GM13977 (cell line): ENCODE measurements at places on chromosomes 7 and 10.

GRCh38 chr7:159040912-159041711 is 103.6 kb downstream of the VIPR2 start:
- no peak for DNase-seq

DNA sequence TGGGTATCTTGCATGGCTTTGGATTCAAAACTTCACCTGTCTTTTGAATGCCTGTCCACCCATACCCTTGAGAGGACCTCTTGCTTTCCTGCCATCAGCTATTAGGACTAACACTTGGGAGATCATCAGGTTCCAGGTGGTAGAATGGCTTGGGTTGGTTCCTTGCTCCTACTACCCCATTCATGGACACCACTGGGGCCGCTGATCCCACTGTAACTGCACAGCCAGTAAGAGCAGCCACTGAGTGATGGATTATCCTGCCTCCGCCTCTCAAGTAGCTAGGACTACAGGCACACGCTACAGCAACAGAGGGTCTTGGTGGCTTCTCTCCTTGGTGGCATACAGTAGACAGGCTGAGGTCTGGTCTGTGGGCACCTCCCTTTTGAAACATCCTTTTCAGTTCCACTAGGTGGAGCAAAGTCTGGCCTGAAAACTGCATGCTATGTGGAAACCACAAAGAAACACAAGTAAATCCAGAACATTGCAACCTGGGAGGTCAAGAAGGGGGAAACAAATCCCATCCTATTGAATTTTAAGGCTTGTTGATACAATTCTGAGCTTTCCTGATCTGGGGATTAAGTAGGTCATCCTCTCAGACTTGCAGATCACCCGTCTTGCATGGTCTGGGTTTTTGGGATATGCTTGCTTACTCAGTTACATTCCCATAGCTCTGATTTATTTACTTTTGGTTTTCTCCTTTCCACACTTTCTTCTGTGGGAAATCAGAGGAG is 9.4 kb downstream of the WBP1L start:
- peak; percentile 45 for DNase-seq

- no peak for DNase-seq
Observed at GRCh38 chr10:38007551-38007950, 2.9 kb upstream of the ZNF33A start.

DNA sequence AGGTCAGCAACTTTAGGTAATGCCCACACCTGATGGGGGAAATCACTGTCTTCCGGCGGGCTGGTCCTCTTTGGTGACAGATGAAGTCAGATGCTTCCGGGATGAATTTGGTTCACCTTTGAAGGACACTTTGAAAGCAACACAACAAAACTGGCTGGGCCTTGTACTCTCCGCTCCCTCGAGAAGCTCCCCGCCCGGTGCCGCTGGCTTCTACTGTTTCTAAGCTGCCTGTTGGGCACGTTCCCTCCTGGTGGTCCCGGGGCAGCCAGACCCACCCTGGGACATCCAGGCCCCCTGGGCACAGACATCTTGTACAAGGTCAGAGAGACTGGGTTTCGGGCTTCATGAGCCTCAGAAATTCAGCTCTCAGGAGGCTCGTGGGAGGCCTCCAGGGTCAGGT is 452.3 kb downstream of the DNAJB6 start:
- DNase-seq, result no peak

- no peak for DNase-seq
Observed at GRCh38 chr7:46285878-46286277, 364.8 kb upstream of the IGFBP3 start.

DNA sequence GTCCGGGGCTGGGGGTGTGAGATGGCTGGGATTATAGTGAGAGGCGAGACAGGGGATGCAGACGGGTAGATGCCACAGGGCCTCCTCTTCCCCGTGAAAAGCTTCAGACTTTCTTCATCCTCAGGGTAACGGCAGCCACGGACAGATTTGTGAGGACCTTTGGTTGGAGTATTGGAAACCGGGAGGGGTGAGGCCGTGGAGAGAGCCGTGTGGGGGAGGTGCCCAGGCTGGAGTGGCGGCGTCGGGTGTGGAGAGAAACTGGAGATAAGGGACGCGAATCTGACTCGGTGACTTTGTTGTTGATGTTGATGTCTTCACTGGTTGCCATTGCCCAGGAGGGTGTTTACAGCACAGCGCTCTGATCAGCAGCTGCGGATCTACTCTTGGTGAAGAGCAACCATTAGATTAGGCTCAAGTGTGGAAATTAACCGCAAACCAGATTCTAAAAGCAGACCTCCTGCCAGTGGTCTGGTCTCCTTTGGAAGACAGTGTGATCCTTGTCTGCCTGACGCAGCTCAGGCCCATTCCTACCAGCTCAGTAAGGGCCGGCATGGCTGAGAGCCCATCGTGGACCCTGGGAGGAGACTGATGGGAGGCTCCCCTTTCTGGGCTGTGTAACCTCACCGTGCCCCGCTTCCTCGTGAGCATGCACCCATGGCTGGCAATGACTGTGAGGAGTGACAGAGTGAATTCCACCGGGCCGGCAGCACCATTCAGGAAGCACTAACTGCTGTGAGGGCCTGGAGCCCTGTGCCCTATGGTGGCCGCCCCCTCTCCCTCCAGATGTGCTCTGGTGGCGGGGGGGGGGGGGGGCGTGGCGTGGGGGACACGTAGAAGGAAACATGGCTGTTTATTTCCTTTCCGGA is 90.3 kb downstream of the INPP5A start:
- DNase-seq, result peak; percentile 55

DNA sequence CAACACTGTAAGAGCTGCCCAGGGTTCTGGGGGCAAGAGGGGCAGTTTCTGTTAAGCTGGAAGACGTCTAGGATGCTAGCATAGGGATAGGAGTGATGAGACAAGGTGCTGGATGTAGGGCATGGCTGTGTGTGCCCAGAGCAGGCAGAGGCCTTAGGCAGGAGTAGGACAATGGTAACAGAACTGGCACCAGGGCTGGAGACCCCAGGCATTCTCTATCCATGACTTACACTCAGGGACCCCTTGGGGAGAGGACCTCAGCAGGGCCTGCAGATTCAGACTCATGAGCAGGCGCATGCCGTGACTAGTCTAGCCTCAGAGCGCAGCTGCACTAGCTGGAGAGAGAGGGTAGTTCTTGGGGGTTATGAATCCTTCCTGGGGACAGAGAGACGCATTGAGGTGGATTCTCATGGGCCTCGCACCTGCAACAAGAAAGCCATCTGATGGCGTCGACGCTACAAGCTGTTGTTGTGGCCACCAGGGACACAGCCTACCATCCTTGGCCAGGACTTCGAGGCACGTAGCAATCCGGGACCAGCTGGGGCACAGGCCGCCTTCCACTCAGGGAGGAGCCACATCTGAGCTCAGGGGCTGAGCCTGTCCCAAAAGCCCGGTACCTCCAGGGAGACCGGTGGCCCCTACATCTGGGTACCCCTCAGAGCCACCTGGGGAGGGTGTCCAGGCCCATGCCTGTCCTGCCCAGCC is 474.1 kb downstream of the PTPRN2 start:
- no peak for DNase-seq

GRCh38 chr10:56622335-56622973 is 261.4 kb upstream of the ZWINT start:
- peak; percentile 17 for DNase-seq

DNA sequence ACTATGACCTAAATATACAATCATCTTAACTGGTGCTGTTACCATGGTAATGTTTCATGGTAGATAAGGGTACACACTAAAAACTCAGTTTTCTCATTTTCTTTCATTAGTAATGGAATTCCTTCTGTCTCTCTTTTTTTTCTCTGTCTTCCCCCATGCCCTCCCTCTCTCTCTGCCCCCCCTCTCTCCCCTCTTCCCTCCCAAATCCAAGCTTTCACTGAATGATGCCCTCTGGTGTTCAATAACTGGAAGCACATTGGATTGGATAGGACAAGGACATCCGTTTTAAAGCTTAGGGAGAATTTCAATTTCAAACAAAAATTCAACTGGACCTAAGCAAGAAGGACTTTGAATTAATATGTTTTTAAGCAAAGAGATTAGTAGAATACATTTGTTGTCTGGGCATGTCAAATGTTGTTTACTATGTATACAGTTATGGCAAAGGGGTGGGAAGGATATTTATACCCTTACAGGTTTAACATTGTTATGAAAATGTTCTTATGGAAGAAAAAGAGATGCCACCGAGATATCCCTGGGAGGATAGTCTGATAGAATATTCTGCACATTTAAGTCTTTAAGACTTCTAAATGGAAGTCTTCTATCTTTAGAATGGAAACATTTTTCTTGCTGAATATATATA is 6.1 kb downstream of the CHRM2 start:
- DNase-seq, result no peak

GRCh38 chr10:111967547-111967946 is 216.0 kb downstream of the GPAM start:
- no peak for DNase-seq

GRCh38 chr10:52752801-52753445 is 19.7 kb downstream of the MBL2 start:
- no peak for DNase-seq

GRCh38 chr10:35225204-35225603 is 98.6 kb downstream of the CREM start:
- DNase-seq, result no peak

DNA sequence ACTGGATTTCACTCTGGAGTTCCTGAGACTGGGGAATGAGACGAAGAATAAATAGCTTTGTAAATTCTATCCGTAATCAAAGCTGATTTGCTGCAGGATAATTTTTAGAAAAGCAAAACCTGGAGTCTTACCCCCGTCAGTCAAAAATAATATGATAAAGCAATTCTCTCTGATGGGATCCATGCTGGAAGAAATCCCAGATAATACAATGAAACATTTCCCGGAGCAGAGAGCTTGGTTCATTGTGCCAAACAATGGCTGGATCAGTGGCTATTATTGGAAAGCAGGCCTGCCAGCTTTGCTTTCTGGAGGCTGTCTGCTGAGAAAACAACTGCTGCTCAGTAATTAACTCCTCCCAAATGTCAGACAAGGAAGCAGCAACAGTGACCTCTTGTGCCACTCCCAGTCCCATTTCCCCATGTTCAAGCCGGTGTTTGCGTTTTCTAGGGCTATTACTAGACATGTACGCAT is 609.4 kb upstream of the PCDH15 start:
- DNase-seq, result no peak

GRCh38 chr7:85883-86515 is 106.4 kb upstream of the FAM20C start:
- peak; percentile 6 for DNase-seq

DNA sequence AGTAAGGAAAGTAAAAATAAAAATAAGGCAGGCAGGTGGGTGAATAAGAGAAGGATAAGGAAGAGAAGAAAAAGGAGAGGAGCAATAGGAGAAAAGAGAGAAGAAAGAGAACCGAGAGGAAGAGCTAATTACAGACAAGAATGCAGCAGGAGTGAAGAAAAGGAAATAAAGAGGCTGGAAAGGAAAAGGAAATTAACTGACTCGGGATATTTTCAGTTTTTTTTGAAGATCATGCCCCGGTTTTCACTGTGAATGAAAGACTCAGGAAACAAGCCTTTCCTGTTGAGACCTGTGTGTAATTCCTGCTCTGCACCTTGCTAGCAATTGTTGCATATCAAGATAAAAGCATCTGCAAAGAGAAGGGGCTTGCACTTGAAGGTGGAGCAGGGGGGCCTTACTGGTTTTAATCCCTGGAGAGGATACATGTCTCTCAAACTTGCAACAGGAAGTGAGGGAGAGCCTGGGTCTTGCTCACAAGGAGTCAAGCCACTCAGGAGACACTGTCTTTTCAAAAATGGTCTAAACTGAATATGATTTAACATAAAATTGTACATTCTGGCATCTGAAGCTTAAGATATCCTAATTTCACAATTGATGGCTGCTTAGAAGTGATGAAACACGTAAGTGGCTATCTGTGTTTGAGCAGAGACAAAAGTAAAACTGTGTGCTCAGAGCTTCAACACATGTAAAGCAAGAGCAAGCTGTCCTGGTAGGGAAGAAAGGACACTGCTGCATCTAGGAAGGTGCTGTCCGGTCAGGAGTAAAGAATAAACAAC is 157.6 kb downstream of the FAM107B start:
- DNase-seq, result no peak

DNA sequence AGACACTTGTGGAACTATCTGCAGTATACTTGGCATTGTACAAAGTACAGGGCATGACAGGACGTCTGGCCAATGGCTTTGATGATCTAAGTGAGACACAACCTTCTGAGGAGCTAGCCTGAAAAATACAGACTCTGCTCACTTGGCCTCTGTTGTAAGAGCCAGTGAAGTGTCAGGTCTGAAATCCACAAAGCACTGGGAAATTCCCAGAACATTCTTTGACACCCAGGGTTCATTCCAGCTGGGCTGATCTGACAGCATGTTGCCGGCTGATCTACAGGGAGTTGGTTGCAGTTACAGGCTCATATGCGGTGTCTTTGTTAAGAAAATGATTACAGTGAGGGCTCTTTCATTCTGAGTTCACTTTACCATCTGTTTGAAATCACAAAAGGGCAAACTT is 354.6 kb downstream of the PHF14 start:
- no peak for DNase-seq

DNA sequence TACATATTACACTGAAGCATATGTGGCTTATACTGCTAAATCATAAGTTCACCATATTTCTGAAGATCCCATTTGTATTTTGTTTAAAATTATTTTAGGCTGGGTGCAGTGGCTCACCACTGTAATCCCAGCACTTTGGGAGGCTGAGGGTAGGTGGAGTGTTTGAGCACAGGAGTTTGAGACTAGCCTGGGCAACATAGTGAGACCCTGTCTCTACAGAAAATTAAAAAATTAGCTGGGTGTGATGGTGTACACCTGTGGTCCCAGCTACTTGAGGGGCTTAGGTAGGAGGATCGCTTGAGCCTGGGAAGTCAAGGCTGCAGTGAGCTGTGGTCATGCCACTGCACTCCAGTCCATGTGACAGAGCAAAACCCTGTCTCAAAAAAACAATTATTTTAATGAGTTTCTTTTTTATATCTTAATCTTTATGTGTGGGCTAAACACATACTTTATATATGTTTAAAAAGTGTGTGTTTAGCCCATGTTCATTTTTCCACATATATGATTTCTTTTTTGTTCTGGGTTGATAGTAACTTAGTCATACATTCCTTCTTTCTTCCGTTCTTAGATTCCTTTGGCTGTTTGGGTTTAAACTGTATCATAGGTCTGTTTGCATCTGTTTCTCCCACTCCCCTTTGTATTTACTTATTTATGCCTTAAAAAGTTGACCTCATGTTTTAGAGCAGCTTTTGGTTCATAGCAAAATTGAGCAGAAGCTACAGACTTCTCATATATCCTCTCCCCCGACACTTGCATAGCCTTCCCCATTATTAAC is 33.5 kb downstream of the RSBN1L start:
- no peak for DNase-seq

DNA sequence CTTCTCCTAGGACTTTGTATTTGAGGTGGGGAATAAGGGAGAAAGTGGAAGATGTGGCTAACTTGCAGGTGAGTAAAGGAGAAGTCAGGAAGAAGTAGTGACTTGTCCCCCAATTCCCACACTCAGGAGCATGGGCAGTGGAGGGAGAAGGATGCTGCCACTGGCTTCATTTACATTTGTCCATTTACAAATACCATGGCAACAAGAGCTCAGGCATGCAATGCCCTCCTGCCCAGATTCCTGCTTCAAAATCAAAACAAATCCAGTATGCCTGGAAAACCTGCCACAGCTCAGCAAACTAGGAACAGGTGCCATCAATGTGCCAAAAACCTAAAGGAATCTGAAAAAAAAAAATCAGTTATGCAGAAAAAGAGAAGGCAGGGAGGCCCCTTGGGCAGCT is 139.9 kb downstream of the KCNMA1 start:
- DNase-seq, result no peak

- no peak for DNase-seq
Observed at GRCh38 chr10:133236401-133237240, 1.0 kb upstream of the VENTX start.
